ENCODE measurements at places on chromosomes 1 and 21.

- DNase-seq, result no peak
These were observed 1.5 kb downstream of the RGS2 start for GRCh38 chr1:192810253-192810880.

- no peak for DNase-seq
These were observed 11.1 kb downstream of the ADPRS start for GRCh38 chr1:36099681-36100341.

DNA sequence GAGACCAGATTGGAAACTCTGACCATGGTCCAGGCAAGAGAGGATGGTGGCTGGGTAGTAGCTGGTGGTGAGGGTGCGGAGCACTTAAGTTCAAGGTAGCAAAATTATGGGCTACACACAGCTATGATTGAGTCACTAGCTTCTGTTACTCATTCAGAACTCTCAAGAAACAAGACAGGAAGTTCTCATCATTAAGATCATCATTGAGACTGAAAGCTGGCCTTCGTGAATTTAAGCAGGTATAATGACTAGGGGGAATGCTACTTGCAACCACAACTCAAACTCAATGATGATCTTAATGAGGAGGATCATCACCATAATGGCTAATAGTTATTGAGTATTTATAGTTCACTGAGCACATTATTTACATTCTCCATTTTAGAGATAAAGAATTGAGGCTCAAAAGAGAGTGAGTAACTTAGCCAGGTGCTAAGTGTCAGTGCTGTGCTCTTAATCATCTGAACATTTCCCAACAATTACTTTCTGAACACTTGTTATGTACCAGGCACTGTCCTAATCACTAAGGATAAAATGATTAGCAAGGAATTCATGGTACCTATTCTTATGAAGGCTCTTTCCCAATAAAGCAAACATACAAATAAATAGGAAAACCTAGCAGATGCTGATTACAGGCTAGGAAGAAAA, 286.3 kb upstream of the C1orf105 start:
- no peak for DNase-seq

- no peak for DNase-seq
These were observed 26.2 kb upstream of the NGF start for GRCh38 chr1:115364046-115364779.

DNA sequence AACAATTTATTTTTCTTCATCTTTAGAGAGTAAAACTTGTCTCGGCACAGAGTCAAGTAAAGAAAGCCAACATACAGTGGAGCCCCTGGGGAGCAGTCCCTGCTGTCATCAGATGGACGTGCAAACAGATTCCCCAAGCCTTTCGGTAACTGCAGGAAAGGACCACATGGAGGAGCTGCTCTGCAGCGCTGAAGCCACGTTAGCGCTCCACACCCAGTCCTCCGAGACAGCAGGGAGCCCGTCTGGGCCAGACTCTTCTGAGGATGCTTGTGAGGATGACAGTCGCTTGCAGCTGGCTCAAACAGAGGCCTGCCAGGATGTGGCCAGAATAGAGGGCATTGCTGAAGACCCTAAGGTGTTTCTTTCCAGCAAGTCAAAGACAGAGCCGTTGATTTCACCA, 77.1 kb upstream of the SCCPDH start:
- DNase-seq, result no peak

DNA sequence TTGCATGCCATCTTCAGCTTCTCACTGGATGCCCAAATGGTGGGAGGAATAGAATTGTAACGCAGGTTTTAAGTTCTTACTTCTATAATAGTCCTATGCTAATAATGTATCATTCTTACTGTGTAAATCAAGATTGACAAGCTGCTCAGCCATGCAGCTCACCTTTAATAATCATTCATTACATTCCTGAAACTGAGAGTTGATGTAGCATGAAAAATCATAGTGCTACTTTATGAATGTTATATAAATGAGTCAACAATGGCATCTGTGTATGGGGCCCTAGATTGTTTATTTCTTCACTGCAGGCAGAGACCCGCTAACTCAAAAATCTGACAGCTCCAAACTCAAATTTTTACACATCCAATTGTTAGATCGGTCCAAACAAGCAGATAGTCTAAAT, 34.4 kb downstream of the FH start:
- DNase-seq, result no peak

DNA sequence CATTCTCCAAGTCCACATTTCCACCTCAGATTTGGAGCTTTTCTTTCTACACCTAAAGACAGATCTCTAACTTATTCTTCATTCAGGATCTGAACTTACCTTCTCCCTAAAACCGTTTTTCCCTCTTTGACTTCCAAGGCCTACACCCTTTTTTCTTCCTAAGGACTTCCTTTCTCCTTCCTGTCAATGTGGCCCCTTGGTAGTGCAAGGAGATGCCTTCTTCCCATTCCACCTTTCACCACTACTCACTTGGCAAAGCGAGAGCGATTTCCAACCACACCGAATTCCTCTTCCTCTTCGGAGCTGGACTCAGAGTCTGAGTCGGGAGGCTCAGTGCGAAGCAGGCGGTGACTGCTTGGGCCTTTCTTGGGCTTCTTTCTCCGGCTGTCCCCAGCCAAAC, 1.3 kb downstream of the EFCAB14 start:
- no peak for DNase-seq

DNA sequence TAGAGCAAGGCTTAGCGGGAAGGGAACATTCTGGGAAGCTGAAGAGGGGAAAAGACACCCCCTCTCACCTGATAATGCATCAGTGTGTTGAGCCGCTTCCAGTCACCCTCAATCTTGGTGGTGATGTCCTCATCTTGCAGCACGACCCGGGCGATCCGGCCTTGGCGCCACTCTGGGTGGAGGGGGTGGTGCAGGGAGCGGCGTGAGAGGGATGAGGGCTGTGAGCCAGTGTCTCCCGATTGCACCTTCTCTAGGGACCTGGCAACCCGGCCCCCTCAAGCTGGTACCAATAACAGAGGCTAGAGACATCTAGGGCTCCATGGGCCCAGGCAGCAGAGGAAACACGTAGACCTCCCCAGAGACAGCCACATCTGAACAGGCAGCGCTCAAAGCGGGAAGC, 127.4 kb upstream of the CD34 start:
- DNase-seq, result no peak

GRCh38 chr1:181033799-181034451, at the start of gene MR1:
Gene MR1 (plus strand): TSS chr1:181033983. CDS start chr1:181034008, 25 bp downstream.
- DNase-seq, result no peak

DNA sequence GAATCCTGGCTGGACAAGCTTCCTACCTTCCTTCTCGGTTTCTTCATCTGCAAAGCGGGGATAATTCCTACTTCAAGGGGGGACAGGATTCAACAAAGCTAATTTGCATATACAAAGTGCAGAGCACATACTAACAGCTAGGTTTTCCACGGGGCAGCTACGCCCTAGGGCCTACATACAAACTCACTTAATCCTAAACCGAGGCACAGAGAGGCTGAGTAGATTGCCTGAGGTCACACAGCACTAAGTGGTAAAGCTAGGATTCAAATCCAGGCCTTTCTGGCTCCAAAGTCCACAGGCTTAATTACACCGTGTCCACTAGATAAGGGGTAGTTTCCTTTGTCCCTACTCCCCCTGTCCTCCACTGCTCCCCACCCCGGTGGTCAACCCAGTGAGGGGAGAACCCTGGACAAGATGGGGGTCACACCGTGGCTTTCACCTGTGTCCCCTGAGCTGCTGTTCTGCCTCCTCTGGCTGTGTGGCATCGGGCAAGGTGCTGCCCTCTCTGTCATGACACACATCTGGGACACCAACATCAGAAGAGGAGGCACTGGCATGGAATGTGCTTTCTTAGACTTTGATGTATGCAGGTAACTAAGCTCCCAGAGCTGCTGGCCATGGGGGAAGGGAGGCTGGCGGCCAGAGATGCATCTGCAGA, 44.5 kb downstream of the TAS1R2 start:
- no peak for DNase-seq

GRCh38 chr1:109371341-109371739, 26.4 kb downstream of the SORT1 start:
- DNase-seq, result no peak

DNA sequence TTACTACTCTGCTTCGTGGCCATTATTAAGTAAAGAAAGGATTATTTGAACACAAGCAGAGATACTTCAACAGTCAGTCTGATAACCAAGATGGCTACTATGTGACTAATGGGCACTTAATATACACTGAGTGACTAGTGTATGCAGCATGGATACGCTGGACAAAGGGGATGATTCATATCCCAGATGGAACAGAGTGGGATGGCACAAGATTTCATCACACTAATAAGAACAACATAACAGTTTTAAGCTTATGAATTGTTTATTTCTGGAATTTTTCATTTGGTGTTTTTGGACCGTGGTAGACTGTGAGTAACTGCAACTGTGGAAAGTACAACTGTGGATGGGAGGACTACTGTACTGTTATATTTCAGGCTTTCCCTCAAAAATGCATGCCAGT, 9.4 kb downstream of the ZCCHC17 start:
- DNase-seq, result no peak

DNA sequence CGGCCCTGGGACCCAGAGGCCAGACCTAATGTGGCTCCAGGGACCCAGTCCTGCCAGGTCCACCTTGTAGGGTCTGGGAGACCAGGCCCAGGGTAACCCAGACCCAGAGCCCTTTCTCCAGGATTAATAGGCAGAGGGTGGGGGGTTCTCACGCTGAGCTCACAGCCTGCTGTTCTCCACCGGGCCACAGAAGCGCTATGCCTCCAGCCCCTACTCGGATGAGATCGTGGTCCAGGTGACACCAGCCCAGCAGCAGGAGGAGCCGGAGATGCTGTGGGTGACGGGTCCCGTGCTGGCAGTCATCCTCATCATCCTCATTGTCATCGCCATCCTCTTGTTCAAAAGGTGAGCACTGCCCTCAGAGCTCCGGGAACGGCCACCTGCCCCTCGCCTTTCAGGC, 43.3 kb upstream of the KDM4A start:
- DNase-seq, result no peak

DNA sequence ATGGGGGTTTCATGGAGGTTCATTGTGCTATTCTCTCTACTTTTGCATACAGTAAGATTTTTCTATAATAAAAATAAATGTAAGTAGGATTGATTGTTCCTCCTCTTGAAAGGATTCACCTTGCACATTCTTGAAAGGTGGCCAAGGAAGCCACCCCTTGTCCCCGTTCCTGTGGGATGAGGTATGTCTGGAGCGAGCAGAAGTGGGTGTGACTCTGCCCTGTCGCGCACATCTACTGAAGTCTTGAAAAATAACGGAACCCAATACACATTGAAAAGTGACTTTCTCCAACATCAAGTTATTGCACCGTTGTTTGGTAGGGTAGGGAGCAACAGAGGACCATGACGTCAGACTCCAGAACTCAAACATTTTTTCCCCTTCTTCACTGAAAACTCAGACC, 46.8 kb upstream of the USP1 start:
- no peak for DNase-seq

Measured in coronary artery (tissue), 2 donors.